ELR (cell line): ENCODE measurements at places on chromosomes 2 and 18.

DNA sequence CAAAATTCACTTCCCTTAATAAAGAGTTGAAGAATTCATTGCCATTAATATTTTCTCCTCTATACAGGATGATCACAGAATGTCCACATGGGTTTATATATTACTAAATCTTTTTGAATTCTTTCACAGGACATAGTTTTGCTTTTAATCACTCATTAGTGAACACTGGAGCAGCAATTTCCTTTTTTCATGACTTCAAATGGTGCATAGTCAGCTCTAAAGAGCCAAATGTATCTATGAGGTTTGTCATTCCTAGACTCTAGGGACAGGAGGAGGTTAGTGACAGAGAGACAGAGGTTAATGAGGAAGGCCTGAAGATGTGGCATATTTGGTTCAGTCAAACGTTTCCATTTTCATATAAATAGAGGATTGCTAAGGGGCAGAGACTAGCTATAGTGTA, 111.8 kb downstream of the FSHR start:
- no peak for DNase-seq

GRCh38 chr2:127594116-127594591, 51.8 kb upstream of the GPR17 start:
- DNase-seq = no peak

GRCh38 chr2:12560618-12561017, 156.1 kb upstream of the TRIB2 start:
- DNase-seq = no peak

DNA sequence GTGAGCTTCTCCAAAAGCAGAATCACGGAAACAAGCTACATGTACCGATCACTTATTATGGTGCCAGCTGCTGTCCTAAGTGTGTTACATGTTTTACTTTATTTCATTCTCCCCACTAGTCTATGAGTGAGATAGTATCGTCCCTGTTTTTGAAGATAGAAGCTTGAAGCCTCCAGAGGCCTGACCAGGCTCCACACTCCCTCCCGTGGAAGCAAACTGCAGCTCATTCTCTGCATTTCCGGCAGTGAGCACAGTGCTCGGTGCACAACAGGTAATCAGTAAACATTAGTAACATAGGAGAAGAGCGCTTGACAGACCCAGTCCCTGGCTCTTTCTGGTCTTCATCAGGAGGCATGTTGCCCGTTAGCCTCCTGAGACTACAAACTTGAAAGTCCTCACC, 72.9 kb downstream of the ZBTB7C start:
- no peak for DNase-seq

DNA sequence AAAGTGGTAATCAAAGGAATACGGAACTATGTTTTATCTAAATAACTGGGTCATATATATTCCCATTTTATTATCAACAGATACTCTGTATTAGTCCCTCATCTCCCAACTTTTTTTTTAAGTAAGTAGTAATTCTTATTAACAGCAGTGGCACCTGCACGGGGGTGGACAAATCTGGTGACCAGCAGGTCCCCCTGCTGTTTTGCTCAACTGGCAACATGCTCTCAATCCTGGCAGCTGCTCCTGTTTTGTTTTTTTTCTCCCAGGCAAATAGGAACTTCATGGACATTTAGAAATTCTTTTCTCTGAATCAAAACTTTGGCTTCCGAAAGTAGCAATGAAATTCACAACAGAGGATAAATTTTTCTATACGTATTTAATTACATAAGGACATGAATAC, 193.5 kb downstream of the SS18 start:
- DNase-seq = no peak

DNA sequence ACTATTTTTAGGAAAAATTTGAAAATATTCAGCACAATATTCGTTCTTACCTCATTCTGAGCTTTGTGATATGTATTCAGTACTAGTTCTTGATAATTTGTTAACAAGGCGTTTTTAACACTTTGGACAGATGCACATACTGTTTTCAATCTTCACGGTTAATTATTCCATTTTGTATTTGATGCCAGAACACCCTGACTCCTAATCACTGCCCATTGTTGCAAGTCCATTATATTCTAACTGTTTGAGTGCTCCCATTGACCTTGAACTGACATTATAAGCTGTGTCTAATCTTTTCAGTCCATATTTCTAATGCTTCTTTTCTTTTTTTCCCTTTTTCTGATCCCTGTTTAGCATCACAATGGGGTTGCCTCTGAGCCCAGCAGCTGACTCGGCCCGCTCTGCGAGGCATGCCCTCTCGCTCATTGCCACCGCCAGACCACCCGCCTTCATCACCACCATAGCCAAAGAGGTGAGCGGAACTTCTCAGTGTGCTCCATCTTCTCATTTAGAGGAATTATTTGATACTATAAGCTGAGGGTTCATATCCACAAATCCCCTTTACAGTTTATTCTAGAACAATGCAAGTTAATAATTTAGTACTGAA, 211.3 kb upstream of the BOD1L2 start:
- DNase-seq = no peak

- no peak for DNase-seq
These were observed 66.4 kb downstream of the CYB5A start for GRCh38 chr18:74225193-74225840.
